ENCODE measurements at places on chromosomes 5 and 9.

DNA sequence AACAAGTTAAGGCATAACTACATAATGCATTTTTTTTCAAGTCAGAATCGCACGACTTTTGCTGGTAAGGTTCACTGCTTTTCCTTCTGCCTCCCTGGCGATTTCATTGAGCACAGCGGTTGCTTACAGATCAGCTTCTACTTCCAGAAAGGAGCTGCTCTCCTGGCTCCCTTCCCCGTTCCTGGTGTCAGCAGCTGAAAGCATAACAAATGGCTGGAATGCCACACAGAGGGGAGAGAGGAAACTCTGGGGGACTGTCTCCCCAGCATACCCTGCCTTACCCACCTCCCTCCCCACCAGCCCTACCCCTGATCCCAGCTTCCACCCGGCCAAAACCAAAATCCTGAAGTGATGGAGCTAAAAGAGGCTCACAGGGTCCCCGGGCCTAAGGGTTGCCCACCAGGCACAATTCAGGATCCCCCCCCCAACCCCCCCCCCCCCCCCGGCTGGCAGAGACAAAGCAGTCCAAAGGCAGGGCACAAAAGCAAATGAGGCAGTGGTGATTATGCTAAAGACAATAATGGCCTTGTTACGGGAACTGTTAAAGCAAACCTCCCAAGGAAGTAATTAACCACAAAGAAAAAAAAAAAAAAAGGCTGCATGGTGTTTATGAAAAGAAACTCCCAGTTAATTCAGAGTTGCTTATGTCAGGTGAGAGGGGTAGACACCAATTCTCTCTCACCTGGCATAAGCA lies 126.1 kb upstream of the WWC1 start:
- no peak for DNase-seq

GRCh38 chr5:1547236-1547635 lies 23.5 kb upstream of the LPCAT1 start:
- DNase-seq: no peak

GRCh38 chr5:172959824-172960799 lies 888 bp downstream of the RPL26L1 start:
- DNase-seq: no peak

DNA sequence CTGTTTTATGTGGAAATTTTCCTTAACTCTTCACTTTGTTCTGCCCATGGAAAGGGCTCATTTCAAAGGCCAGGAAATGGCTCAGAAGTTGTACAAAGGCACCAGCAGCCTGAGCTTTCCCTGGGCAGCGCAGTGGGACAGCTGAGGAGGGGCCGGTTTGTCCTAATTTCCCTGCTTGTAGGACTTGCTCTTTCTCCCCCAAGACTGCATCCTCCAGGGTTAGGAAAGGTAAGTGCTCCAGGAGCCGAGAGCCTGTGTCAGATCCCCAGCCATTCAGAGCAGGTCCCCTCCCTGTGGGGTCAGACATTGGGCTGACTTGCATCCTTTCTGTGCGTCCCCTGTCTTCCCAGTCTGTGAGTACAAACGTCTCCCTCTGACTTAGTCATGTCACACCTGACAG lies 43.5 kb downstream of the AGXT2 start:
- DNase-seq: no peak

GRCh38 chr5:95668216-95668615 lies 14.6 kb downstream of the SPATA9 start:
- no peak for DNase-seq

- no peak for DNase-seq
Measured at GRCh38 chr5:74309050-74309449, 331.5 kb downstream of the ENC1 start.

DNA sequence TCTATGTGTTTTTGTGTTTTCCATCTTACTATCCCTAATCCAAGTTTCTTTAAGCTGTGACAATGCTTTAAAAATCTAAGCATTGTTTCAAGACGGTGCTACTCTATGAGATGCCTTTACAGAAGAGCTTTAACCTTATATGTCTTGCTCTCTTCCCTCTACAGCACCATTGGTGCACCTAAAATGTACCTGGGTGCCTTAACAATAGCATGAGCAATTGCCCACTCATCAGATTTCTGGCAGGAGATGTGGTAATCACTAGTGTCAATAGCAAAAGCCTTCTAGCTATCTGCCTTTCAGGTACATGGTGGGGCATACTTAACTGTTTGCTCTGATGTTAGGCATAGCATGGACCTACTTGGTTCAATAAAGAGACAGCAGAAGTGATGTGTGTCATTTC lies 222.3 kb upstream of the KIF2A start:
- no peak for DNase-seq

GRCh38 chr5:122723606-122724352 lies 51.1 kb upstream of the SNX2 start:
- no peak for DNase-seq
